ENCODE measurements at places on chromosomes 4 and X. TPM values are rescaled to one million over a fixed set of nuclear protein-coding genes. Genes with fewer than 3 reads are reported as not detected.

DNA sequence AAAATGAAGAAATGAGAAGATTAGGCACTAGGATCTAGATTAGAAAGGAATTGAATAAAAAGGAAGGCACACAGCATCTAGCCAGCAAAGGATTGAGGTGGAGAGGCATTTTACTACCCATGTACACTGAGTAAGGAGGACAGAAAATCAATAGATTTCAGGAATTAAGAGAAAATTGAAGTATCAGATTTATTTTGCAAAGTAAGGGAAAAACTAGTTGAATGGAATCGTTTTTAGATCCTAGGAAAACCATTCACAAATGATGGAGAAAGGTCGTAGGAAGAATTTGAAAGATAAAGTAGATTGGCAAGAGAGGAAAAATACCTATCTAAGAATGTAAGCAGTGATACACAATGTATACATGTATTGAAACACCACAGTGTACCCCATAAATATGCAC lies 31.3 kb downstream of the ENOPH1 start:
- no peak for DNase-seq

GRCh38 chr4:133147921-133148689 lies 989 bp upstream of the PCDH10 start:
- DNase-seq = no peak

DNA sequence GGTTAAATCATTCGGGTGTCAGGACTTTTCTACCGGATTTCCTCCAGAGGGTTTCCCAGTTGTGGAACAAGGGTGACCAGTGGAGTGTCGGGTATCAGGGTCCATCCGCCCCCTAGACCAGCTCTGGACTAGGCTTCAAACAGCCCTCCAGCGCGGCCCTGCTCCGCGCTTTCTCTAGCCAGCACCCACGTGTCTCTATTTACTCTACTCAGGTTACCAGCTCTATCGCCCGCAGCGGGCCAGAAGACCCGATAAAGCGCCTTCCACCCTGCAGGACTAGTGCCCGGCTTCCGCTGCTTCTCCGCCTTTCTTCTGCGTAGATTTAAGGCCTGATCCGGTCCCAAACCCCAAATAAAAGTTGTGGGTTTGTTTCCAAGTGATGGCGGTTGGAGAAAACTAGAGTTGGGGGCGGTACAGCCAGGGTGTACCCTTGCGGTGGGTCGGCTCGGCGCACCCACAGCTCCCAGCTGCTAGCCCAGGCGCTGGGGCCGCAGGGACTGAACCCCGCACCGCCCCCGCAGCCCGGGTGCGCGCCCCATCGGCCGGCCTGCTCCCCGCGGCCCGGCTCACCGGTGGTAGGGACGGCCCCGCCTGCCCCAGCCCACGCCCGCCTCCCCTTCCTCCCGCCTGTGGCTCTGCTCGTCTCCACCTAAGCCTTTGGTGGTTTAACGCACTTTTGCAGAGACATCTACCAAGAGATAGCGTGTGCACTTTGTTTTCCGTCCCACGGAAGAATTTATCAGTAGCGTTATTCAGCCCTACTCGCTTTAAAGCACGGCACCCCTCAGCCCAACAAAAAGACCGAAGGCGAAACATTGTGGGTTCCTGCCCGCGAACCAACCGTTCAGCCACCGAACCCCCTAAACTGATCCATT lies 2.1 kb downstream of the LEF1 start:
- peak; percentile 10 for DNase-seq

DNA sequence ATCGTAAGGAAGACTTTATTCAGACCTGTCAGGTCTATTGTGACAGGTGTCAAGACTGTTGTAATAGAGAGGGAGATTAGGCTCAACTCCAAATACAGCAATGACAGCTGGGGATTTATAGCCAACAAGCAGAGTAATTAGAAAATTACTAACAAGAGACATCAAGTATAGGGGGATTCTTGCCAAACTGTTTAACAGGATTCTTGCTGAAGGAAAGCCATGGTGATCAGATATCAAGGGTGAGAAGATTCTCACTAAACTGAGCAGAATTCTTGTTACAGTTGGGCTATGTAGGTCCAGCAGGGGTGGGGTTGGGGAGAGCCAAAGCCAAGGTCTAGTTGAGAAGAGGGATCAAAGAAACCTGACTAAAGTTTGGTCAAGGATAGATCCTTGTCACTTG lies 461.0 kb upstream of the GALNT7 start:
- no peak for DNase-seq

GRCh38 chrX:50157545-50158135 lies 43.2 kb downstream of the AKAP4 start:
- DNase-seq = no peak

GRCh38 chrX:68461576-68461975 lies 28.3 kb upstream of the OPHN1 start:
- no peak for DNase-seq

DNA sequence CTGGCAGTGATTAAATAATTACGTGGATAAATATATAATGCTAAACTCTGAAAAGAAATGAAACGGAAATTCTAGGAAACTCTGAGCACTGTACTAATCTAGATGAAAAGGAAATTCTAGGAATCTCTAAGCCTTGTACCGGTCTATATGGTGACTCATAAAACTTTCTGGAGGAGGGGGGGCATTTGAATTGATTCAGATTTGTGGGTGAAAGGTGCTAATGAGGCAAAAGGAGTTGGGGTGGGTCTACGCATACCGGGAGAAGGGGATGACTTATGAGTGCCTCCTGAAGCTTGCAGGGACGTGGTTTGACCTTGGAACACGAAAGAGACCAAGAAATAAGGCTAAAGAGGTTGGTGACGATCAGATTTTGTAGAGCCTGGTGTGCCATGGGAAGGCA lies 151.7 kb upstream of the CASK start:
- no peak for DNase-seq

GRCh38 chr4:2483237-2483636 lies 14.3 kb downstream of the RNF4 start:
- no peak for DNase-seq

- no peak for DNase-seq
Observed at GRCh38 chr4:158025131-158025530, 147.7 kb downstream of the GASK1B start.

DNA sequence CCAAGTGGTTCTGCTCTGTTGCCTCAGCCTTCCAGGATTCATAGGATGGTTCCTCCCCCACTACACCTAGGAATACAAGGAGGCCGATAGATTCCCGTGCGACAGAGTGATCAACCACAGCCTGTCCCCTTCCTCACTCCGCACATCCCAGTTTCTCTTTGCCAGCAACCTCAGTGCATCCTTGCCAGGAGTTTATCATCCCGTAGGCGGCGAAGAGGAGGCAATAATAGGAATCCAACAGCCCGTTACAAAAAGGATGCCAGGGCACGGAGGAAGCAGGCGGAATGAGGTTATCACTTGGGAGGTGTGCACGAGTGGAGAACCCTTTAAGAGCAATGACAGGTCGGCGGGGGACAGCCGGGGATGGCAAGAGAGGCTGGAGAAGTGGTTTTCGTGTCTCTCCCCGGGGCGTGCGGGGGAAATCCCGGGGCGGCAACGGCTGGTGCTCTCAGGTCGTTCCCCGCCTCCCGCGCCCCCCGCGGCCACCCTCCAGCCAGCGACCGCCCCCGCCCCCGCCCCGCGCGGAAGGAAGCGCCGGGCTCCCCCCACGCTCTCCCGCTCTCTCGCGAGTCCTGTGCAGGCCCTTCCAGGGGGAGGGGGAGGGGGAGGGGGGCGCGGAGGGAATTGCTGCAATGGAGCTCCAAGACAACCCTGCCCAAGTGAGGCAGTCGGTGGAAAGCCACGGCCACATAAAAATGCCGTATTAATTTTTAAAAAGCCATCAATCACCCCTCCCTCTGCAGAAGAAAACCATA lies 1.6 kb downstream of the PPP3CA start:
- DNase-seq = peak; percentile 31

DNA sequence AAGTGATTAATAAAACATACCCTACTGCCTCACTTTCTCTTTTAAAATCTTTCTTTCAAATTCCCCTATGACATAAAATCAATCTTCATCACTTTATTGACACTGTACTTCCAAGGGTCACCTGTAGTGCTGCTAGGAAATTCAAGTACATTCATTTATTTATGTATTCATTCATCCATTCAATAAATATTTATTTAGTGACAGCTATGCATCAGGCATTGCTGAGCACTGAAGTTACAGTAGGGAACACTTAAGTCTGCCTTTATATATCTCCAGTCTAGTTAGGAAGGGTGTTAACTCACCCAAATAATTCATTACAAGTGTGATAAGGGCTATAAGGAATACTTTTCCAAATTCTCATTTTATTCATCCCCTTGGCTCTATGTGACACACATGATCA lies 2.3 kb downstream of the SYTL5 start:
- DNase-seq = no peak

DNA sequence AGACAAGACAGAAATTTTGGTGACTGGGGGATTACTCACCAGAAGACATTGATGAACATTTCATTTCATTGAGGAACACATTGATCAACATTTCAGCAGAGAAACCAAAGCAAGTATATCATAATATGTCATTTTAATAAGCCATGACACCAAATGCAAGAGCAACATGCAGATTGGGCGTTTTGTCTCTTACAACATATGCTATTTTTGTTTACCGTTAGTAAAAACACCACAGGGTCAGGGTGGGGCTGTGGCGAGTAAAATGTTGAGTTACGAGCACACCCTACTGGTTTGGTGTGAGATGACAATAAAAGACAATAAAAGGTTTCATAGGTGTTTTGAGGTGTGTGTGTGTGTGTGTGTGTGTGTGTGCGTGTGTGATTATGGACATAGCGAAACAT lies 294.5 kb downstream of the PDGFC start:
- DNase-seq = peak; percentile 38

- DNase-seq = no peak
Observed at GRCh38 chr4:89070041-89070440, 13.1 kb upstream of the FAM13A start.

Gene ARHGAP36
- total RNA-seq = not detected

Gene MTTP
- 102 TPM for total RNA-seq

Gene IQSEC2
- 0.17 TPM for total RNA-seq

Gene TRIML2
- total RNA-seq = not detected

Gene GRIA3
- not detected for total RNA-seq

Gene ZFX
- 66.3 TPM for total RNA-seq
